ENCODE measurements at places on chromosomes 3 and 15.

GRCh38 chr3:70517124-70517890, 204.9 kb upstream of the MDFIC2 start:
- no peak for DNase-seq

- no peak for DNase-seq
Observed at GRCh38 chr3:138718849-138719248, 110.3 kb downstream of the FAIM start.

DNA sequence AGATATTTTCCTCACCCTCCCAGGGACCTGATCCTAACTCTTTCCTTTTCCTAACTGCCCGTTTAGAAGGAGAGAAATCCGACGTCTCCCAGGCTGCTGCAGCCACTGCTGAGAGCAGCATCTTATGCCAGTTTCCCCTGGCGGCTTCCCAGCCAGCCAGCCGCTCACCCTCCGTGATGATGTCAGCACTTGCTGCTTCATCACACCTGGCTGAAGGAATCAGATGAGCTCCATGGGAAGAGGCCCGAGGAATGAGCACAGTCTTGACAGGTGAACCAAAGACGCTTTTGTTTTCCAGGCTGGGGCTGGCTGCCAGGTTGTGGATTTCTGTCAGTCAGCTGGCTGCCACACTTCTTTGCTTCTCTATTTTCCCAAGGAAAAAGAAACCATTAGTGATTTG, 445.1 kb upstream of the RBMS3 start:
- no peak for DNase-seq

GRCh38 chr3:10517627-10518026, 12.2 kb upstream of the ATP2B2 start:
- DNase-seq: no peak

- no peak for DNase-seq
Observed at GRCh38 chr3:72095521-72095920, 310.6 kb upstream of the PROK2 start.

GRCh38 chr3:14379843-14380242, 22.6 kb upstream of the SLC6A6 start:
- DNase-seq: no peak

- DNase-seq: no peak
Observed at GRCh38 chr3:194235160-194235559, 99.2 kb downstream of the HES1 start.

DNA sequence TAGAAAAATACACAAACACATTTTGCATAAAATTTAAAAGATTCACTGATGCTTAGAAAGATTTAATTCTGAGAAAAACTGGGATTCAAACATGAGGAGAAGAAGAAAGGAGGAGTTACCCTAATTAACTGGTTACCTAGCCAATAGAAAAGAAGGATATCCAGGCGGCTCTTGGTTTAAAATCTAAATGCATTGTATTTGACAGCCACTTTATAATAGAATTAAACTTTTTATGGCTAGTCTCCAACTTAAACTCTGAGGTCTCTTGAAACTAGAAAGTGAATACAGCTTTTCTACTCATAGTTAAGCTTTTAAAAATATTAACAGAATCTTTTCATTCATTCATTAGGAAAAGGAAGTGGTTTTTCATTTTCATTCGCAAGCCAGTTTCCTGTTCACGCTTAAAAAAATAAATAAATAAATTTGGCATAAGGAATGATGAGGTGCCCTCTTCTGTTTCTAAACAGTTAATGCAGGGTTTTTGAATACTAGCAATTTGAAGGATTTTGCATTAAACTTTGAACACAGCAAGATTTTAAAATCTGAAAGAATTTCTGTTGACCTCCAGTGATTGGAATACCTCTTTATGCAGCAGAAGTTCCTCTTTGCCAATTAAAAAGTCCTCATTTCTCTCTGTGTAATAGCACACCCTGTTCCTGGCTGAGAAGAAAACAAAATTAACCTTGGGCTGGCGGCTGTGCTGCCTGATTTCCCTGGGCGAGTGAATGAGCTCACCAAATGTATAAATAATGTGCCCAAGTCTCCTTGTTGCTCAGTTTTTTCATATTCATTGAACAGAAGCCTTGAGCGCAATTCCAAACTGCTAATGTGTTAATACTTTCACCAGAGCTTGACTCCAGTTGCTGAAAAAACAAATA, 105.1 kb downstream of the ZMAT3 start:
- no peak for DNase-seq

- DNase-seq: no peak
Observed at GRCh38 chr3:78838362-78838761, 929.4 kb downstream of the ROBO1 start.

DNA sequence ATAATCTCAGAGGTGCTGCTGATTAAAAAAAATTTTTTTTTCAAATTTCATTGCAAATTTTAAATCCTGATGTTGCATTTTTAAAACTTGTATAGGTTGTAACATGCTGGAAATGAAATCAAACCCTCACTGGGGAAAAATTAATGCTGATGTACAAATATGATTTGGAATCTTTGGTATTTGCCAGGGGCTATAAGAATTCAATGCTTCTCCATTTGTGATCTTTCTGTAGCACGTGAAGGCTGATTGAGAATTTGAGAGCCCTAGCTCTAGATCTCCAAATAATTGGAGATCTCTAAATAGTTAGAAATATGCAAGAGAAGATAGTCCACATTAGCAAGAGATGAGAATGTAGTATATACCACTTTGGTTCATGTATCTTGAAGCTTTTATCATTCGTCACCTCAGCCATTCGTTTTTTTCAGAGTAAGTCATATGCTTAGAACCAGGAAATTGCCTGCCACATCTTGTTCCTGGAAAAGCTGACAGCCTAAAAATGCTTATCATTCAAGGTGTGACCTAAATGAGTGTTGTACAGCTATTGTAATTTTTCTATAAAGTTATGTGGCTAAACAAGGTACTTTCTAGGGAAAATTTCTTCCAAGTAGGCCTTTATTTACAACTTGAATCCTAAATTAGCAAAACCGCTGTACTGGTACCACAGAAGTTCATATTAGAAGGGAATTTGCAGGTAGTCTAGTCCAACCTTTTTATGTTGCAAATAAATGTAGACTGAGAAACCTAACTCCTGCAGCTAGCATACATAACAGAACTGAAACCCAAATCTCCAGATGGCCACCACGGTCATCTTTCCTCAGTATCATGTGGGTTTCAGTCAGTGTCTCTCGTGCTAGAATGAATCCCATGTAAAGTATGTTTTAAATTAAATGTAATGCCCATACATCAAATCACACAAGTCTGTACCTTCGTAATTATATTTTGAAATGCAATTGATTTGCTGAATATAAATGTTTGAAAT, 48.5 kb downstream of the FNDC3B start:
- DNase-seq: no peak

- DNase-seq: no peak
Observed at GRCh38 chr3:52302426-52303145, 13.5 kb upstream of the DNAH1 start.

GRCh38 chr15:66496951-66497501, 536 bp downstream of the SNAPC5 start:
- DNase-seq: no peak

GRCh38 chr3:70615286-70615685, 302.8 kb upstream of the MDFIC2 start:
- DNase-seq: no peak

GRCh38 chr3:23796518-23796917, 9.2 kb upstream of the UBE2E1 start:
- DNase-seq: no peak

DNA sequence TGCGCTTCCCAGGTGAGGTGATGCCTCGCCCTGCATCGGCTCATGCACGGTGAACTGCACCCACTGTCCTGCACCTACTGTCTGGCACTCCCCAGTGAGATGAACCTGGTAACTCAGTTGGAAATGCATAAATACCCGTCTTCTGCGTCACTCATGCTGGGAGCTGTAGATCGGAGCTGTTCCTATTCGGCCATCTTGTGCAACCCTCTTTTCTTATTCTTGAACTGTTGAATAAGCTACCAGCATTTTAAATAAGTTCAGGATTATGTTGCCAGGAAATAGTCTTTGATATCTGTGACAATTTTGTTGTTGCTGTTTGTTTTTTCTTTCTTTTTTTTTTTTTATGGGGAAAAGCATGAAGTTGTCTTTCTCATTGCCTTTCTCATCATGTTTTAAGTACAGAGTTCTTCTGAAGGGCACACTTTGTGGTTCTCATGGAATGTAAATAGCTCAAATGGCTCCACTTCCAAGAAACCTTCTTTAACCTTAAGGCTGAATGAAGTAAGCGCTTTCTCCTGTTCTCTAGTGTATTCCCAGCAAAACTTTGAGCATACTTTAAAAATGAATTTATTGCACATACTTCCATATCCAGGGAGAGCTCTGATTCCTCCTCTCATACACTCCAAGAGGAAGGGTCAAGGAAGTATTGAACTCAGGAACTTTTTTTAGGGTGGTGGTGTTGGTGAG, 468.0 kb upstream of the TBL1XR1 start:
- no peak for DNase-seq

- DNase-seq: no peak
Observed at GRCh38 chr15:39488516-39488915, 92.4 kb upstream of the THBS1 start.

DNA sequence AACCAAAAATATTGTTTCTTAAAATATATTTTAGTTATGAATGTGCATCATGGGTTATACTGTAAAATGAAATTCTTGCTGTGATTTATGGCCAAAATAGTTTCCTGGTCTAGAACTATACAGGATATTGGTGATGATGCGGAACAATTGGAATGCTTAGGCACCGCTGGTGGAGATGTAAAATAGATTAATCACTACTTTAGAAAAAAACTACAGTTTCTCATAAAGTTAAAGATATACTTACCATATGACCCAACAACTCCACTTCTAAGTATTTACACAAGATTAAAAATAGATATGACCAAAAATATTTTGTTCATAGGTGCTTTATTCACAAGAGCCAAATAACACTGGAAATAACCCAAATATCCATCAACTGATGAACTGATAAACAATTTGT, 126.7 kb downstream of the TUSC7 start:
- no peak for DNase-seq

DNA sequence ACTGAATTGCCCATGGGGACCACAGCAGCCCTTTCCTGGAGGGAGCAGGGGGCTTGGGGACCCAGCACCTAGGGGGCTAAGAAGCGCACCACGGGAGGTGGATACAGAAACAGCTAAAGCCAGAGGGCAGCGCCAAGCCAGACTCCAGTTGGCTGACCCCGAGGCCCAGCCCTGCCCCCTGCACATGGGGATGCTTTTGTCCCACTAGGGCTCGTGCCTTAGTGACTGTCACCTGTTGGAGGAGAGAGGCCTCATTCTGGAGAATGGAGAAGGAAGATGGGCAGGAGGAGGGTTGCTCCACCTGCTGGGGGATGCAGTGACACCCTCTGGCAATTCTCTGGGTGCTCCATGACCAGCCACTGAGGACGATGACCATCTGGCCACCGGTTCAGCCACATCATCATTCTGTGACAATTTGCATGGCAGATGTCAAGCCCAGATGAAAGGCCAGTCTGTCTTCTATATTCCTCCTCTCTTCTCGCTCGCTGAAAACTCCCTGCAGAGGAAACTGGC, 167.8 kb upstream of the TLE3 start:
- no peak for DNase-seq

DNA sequence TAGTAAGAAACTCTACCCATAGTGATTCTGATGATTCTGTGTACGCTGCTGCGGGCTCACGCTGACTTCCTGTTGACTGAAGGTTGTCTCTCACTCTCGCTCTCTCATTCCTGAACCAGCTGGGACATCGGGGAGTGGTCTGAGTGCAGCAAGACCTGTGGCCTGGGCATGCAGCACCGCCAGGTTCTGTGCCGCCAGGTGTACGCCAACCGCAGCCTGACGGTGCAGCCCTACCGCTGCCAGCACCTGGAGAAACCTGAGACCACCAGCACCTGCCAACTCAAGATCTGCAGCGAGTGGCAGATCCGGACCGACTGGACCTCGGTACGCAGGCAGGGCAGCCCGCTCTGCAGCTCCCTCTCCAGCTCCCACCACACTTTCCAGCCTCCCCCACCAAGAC, 63.6 kb upstream of the NR2E3 start:
- DNase-seq: no peak

GRCh38 chr15:80201256-80202015, 48.6 kb downstream of the FAH start:
- DNase-seq: no peak

DNA sequence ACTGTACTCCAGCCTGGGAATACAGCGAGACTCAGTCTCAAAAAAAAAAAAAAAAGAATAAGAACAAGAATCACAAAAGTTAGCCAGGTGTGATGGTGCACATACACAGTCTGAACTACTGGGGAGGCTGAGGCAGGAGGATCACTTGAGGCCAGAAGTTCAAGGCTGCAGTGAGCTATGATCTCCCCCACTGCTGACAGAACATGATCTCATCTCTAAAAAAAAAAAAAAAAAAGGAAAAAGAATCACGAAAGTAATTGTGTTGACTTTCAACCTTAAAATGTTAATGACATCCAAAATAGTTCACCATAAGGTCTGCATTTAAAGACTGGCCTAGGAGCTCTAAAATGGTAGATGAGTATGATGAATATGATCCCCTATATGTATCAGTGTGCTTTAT, 68.0 kb upstream of the MAP4 start:
- no peak for DNase-seq

GRCh38 chr3:37673401-37673800, 188.3 kb upstream of the CTDSPL start:
- DNase-seq: no peak

DNA sequence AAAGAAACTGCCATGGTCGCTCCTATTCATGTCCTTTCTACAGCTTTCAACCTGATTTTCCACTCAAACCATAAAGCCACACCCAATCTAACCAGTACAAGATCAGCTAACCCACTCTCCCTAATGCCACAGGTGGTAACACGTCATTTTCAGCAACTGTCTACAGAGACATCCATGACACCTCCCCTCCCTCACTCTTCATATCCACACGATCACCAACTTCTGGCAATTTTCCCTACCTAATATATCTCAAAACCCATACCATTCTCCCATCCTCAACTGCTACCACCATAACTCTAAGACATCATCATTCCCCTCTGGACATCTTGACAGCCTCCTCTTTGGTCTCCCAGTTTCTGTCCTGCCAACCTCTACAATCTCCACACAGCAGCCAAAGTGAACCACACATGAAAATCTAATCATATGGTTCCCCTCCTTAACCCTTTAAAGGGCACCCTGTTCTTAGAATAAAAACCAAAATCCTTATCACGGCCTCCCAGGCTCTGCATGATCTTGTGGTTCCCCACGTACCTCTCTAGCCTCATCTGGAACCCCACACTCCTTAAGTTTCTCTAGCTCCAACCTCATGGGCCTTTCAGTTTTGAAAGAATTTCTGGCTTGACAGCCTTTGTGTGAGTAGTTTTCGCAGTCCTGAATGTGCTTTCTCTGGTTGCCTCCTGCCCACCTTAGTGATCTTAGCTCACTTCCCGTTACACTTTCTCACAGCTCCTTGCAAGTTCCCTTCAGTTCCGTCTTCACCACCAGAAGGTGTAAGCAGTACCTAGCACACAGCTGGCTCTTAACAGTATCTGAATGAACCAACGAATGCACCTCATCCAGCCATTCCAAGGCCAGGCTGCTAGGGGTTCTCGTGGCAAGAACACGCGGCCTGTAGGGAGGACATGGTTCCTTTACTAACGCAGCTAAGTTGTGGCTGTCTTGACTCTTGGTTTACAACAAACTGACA, 33.4 kb downstream of the SPINK8 start:
- DNase-seq: peak; percentile 25

GRCh38 chr3:194205675-194206133, 69.8 kb downstream of the HES1 start:
- DNase-seq: peak; percentile 8

- no peak for DNase-seq
Observed at GRCh38 chr3:170826047-170826446, 43.9 kb downstream of the RPL22L1 start.

- no peak for DNase-seq
Observed at GRCh38 chr15:93118904-93119303, 29.9 kb upstream of the RGMA start.

Measured in activated T-cell treated with anti-CD3 and anti-CD28 coated beads, Interleukin-2, amount 50 U/mL, for 72 hours (primary cell).